ENCODE measurements at places on chromosomes 5 and 9.
A peak's percentile ranks its signal among the peaks of the same experiment; 100 is the strongest.

DNA sequence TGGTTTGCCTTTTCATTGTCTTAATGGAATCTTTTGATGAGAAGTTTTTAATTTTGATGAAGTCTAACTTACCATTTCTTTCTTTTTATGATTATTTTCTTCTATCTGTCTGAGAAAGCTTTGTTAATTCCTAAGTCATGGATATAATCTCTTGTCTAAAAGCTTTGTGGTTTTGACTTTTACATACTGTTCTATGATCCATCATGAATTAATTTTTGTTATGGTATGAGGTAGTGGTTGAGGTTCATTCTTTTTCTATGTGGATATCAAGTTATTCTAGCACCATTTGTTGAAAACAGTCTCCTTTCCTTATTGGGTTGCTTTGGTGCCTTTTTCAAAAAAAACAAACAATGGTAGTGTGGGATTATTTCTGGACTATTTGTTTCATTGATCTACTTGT is 20.4 kb downstream of the FBXO10 start:
- no peaks in the 10 kb centered on the region for H3K27me3 ChIP-seq
- peaks cover 8% of the 10 kb centered on the region for H3K4me1 ChIP-seq
- DNase-seq = no peak
- H3K4me3 ChIP-seq = no peak overlapping the region

DNA sequence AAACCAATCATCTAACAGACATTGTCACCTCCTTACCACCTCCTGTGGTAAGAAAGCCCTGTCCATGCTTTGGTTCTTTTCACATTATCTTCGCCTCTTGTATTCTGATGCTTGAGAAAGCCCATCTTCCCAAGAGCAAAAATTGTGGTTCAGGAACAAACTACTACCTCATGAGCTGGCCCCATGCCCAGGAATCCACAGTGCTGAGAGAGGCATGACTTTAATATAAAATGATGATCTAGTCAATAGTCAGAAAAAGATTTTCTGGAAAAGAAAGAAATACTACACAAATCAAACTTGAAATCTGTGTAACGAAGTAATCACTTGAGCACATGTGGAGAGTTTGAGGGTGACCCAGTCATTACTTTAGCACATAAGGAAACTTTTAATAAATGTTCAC is 94.7 kb downstream of the FGF10 start:
- DNase-seq = peak; percentile 67
- no peaks in the 10 kb centered on the region for H3K4me1 ChIP-seq
- H3K27ac ChIP-seq = no peak overlapping the region
- H3K4me3 ChIP-seq = no peak overlapping the region
- no peaks in the 10 kb centered on the region for H3K27me3 ChIP-seq

- peaks cover 5% of the 10 kb centered on the region for H3K4me1 ChIP-seq
- H3K36me3 ChIP-seq = peaks cover 23% of the 10 kb centered on the region
- DNase-seq = no peak
- no peak overlapping the region for H3K27ac ChIP-seq
- no peaks in the 10 kb centered on the region for H3K27me3 ChIP-seq
Measured at GRCh38 chr9:108991479-108991878, 21.8 kb downstream of the CTNNAL1 start.

DNA sequence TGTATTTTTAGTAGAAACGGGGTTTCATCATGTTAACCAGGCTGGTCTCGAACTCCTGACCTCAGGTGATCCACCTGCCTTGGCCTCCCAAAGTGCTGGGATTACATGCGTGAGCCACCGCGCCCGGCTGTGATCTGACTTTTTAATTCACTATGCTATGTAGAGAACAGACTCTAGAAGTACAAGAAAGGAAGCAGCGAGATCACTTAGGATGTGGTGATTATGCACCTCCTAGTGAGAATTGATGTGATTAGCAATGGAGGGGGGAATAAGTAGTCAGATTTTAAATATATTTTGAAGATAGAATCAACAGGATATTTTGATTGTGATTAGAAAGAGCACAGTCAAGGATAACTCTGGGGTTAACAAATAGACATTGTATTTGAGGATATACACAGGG is 36.3 kb downstream of the GAPVD1 start:
- H3K36me3 ChIP-seq = no peaks in the 10 kb centered on the region
- H3K27me3 ChIP-seq = no peaks in the 10 kb centered on the region
- no peaks in the 10 kb centered on the region for H3K4me1 ChIP-seq
- no peak for DNase-seq
- H3K27ac ChIP-seq = no peak overlapping the region

- H3K4me3 ChIP-seq = no peak overlapping the region
- H3K4me1 ChIP-seq = no peaks in the 10 kb centered on the region
- no peak overlapping the region for H3K27ac ChIP-seq
- DNase-seq = no peak
Measured at GRCh38 chr9:22147813-22148527, 138.9 kb upstream of the CDKN2B start.

DNA sequence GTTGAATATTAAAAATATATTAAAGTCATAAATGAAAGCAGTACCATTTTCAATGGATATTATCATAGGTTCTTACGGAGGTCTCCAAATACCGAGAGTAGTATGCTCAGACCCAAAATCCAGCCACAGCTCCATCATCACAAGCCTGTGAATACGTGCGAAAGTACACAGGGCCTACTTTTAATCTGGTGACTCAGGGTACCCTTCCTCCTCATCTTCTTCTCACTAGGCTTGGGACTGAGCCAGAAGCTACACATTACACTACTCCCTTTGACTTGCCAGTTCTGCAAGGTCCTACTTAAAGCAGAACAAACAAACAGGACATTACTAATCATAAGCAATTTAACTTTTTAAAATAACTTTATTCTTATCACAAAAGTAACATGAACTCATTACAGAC is 7.6 kb upstream of the RIC1 start:
- H3K36me3 ChIP-seq = no peaks in the 10 kb centered on the region
- peak overlapping the region; percentile 62 for H3K27ac ChIP-seq
- no peaks in the 10 kb centered on the region for H3K27me3 ChIP-seq
- DNase-seq = no peak
- peaks cover 16% of the 10 kb centered on the region for H3K4me1 ChIP-seq

GRCh38 chr5:68554571-68555279 is 339.2 kb downstream of the PIK3R1 start:
- no peaks in the 10 kb centered on the region for H3K4me1 ChIP-seq
- H3K4me3 ChIP-seq = no peak overlapping the region
- H3K27ac ChIP-seq = no peak overlapping the region
- DNase-seq = no peak
- H3K36me3 ChIP-seq = no peaks in the 10 kb centered on the region
- H3K27me3 ChIP-seq = no peaks in the 10 kb centered on the region
